Placental pericyte (primary cell): ENCODE measurements at places on chromosomes 16 and 17. TPM values are rescaled to one million over a fixed set of nuclear protein-coding genes. Genes with fewer than 3 reads are reported as not detected.

Gene TEDC2
- total RNA-seq = 1.3 and 28.8 TPM in 2 replicates

Gene HYDIN
- 0.14 and 0.22 TPM in 2 replicates for total RNA-seq

Gene ADAM11
- total RNA-seq = 0.22 and 0.57 TPM in 2 replicates

Gene TBC1D28
- total RNA-seq = not detected in 2 replicates

Gene TBC1D3K
- not detected in 2 replicates for total RNA-seq
